Pancreas (tissue), 10 donors: ENCODE measurements at places on chromosomes 2 and 18. TPM values are rescaled to one million over a fixed set of nuclear protein-coding genes. Genes with fewer than 3 reads are reported as not detected.

Gene TEX44
- polyA plus RNA-seq = not detected

Gene COBLL1
- 18.0 TPM for polyA plus RNA-seq

Gene ZSWIM2
- 0.02 TPM for polyA plus RNA-seq

DNA sequence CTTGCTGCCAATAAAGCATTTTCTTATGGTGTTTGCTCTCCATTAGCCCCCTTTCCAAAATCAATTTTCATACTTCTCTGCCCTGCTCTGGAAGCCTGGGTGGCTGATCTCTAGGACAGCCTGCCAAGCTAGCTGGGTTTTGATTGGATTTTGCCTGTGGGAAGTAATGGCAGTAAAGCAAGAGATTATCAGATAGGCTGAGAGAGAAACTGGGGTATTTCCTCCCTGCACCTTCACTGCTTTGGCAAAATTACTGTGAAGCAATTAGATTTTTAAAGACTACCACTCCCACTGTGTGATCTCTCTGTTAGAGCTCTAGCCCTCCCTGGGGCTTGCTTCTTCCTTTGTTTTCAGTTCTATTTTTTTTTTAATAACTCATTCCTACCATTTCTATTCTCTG lies 223.8 kb downstream of the DLGAP1 start:
- DNase-seq = no peak

- no peak for DNase-seq
Measured at GRCh38 chr2:217940261-217941220, 62.3 kb downstream of the TNS1 start.

DNA sequence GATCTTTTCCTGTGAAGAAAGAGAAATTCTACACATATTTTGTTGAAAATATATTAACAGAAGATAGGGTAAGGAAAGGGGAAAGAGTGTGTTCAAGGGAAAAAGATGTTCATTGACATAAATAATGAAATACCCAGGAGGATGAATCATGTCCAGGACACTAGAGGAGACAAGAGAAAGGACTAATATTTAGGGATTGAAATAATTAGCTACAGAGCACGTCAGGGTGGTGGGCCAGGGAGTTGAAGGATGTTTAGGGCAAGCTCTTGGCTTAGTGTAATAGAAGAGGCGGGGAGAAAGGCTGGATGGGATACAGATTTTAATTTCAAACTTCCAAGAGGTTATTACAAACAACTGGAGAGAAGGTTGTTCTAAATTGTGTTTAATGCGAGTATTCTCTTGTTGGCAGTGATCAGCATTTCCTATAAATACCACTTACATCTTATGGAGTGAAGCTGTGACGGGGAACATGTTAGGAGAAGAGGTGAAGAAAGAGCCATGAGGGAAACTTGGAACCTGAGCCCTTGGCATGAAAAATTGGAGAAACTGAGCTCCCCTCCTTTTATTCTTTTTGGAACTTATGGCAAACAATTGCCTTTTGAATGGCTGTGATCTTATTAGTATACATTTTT lies 36.6 kb upstream of the CETN1 start:
- DNase-seq = no peak

- no peak for DNase-seq
Measured at GRCh38 chr2:19356545-19357401, 1.6 kb downstream of the OSR1 start.

- DNase-seq = no peak
Measured at GRCh38 chr2:173693044-173693589, 272.1 kb downstream of the SP3 start.

DNA sequence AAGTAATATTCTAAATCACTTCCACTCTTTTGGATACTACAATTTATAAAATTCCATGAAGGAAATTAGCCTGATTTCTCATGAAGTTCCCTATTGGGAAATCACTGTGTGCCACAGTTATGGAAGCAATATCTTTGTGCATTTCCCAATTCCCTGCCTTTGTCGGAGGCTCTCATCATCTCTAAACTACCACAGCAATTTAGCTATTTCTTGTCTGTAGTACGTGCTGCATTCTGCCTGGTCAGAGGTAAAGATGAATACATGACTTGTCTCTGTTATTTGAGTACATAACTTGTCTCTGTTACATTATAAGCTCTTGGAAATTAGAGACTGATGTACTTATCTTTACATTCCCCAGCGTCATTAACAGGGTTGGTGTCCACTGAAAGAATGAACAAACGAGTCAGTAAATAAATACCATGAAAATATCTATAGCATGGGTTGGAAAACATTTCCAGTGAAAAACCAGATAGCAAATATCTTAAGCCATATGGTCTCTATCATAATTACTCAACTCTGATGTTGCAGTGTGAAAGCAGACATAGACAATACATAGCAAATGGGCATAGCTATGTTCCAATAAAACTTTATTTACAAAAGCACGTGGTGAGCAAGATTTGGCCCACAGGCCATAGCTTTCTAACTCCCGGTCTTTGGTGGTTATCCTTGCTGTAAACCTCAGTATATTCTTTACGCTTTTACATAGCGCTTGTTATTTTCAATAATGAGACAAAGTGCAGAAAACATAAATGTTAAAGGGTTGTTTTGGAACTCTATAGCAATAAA lies 78.8 kb downstream of the BCL2 start:
- DNase-seq = no peak

- DNase-seq = no peak
Measured at GRCh38 chr2:218445602-218446001, 26.7 kb downstream of the VIL1 start.
